ENCODE measurements at places on chromosomes 16 and 17.

DNA sequence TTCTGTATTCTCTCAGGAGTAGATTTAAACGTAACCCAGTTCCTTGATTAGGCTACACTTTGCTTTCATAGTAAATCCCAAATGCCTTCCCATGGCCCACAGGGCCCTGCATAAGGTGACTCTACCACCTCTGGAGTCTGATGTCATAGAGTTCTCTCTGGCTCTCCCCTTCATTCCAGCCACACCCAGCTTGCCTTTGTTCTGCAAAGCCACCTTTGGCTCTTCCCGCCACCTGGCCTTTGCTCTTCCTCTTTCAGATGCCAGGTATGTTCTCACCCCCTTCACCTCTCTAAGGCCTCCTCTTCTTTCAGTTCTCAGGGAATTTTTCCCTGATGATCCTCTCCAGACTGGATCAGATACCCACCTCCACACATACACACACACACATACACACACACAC lies 141.3 kb upstream of the HSBP1 start:
- no peak for DNase-seq

GRCh38 chr16:49560004-49560830 lies 186.6 kb downstream of the C16orf78 start:
- DNase-seq: no peak

DNA sequence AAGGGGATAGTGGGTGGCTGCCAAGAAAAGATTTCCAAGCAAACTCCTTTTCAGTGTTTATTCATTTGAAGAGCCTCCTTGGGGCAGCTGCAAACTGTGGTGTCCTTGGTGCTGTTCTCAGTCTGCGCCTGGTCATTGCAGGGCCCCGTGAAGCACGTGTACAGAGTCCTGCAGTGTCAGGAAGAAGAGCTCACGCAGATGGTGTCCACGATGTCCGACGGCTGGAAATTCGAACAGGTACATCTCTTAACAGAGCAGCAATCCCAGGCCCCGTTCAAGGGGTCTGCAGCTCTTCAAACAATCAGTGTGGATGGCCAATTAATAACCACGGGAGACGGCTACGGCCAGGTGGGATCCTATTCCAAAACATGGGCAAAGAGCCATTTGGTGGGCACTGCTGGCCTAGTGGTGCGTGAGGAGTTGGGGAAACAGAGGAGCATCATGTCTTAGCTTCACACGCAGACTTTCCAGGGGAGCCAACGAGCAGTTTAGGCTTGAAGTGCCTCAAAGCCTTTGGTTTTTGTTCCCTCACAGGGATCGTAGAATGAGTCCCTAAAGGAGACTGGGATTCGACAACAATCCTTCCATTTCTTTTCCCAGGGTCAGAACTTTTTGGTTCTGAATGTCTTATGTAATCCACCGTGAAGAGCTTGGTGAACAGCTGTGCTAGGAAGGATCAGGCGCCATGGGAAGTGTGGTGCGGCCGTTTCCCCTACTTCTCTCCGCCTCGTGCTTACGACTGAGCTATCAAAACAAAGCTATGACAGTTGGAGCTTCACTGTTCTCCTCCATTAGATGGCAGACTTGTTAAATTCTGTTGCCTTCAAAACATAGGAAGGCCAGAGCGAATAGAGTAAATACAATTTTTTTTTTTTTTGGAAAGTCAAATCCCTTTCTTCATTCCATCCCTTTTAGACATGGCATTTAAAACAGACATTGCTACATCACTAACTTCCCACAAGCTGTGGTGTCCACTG lies 12.6 kb downstream of the KCTD2 start:
- peak; percentile 43 for DNase-seq

DNA sequence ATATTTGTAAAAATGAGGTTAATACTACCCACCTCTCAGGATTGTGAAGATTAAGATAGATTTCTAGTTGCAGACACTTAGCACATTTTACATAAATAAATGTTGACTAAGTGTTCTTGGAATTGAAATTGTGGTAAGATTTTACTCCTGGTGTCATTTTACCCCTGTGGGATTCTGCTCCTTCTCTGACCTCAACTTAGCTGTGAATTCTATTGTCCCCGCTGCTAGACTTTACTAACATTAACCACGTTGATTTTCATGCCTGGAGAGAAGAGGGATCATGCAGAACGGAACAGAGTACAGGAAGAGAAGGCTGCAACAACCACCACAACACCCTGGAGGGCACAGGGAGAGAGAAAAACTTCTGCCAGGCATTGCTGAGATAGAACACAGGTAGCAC lies 2.1 kb upstream of the TOM1L1 start:
- no peak for DNase-seq

GRCh38 chr17:76683921-76684745 lies 26.6 kb downstream of the MXRA7 start:
- DNase-seq: no peak

GRCh38 chr16:56785317-56785716 lies 55.4 kb downstream of the NUP93 start:
- no peak for DNase-seq

- DNase-seq: no peak
Measured at GRCh38 chr16:55346475-55346874, 22.5 kb downstream of the IRX6 start.

DNA sequence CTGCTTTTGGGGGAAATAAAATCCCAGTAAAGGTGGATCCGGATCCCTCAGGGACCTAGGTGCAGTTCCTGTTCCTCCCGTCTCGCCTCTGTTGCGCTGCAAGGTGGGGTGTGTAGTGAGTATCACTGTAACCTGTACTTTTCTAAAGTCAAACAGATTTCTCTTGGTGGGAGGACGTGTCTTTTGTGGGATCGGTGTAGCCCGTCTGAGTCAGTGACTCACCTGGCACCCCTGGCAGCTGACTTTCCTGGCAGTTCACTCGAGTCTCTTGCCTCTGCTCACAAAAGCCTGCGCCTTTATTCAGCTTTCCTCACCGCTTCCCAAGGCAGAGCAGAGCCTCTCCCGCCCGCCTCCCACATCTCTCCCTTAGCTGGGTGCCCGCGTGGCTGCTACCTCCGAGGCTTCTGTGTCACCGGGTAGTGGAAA lies 85.7 kb downstream of the CMIP start:
- DNase-seq: peak; percentile 95

- DNase-seq: peak; percentile 74
Measured at GRCh38 chr17:27862004-27862403, 31.2 kb downstream of the LYRM9 start.

GRCh38 chr17:17822189-17822588 lies 14.6 kb downstream of the SREBF1 start:
- DNase-seq: no peak

- DNase-seq: no peak
Measured at GRCh38 chr16:89111263-89111662, 17.6 kb downstream of the ACSF3 start.

DNA sequence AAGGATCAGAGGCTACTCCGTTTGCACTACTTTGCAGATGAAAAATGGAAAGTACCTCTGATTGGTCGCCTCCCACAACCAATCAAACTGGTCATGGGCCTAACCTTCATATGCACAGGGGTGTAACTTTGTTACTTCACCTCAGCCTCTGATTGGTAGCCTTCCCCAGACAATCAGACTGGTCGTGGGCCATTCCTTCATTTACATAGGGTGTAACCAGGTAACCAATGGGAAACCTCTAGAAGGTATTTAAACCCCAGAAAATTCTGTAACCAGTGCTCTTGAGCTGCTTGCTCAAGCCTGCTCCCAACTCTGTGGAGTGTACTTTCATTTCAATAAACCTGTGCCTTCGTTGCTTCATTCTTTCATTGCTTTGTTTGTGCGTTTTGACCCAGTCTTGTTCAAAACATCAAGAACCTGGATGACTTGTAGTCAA lies 39.2 kb upstream of the USP22 start:
- no peak for DNase-seq

DNA sequence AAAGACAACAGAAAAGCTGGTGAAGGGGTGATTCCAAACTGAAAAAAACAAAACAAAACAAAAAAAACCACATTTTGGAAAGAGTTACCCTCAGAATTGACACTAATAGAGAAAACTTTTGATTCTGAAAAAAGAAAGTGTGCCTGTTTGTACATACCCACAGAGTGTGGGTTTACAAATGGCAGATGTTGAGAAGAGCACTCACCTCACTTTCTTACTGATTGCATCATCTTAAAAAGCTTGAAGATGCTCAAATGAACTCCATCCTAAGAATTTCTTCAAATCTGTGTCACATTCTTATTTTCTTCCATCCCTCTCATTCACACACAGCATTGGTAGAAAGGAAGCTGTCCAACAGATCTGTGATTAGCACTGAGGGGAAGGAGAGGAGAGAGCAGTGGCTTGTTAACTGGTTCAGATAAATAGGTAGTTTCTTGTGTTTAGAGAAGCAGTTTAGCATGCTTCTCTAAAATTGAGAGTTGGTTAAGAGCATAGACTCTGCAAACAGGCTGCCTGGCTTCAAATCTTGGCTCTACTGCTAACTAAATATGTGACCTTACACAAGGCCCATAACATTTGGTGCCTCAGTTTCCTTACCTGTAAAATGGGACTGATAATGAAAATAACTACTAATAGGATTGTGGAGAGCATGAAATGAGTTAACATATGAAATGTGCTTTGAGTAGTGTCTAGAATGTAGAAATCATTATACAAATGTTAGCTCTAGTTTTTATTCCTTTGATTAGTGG lies 6.9 kb downstream of the GNAO1 start:
- no peak for DNase-seq

DNA sequence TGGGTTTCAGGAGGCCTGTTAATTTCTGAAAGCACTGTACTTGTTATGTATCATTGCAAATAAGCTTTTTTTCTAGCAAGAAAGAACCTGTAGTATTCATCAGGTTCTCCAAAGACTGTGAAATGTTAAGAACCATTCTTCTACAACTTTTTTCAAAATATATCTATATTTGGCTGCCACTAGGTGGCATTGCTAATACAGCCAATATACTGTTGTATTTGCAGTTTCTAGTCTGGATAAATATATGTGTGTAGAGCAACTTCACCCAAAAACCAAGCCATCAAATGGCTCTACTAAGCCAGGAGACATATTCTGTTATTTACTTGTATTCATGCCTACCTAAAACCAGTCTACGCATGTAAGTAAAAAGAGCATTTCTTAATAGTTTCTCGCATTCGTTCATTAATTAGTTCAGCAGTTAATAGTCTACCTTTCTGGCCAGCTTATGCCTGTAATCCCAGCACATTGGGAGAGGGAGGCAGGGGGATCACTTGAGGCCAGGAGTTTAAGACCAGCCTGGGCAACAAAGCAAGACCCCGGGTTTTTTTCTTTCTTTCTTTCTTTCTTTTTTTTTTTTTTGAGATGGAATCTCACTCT lies 39.5 kb downstream of the VMP1 start:
- no peak for DNase-seq

GRCh38 chr16:4972938-4973587 lies 14.9 kb downstream of the SEC14L5 start:
- DNase-seq: no peak

GRCh38 chr16:22726868-22727267 lies 87.1 kb upstream of the HS3ST2 start:
- DNase-seq: peak; percentile 44

Data from bronchial epithelial cell (primary cell).